Fibroblast of lung (primary cell): ENCODE measurements at places on chromosomes 5 and 9.

DNA sequence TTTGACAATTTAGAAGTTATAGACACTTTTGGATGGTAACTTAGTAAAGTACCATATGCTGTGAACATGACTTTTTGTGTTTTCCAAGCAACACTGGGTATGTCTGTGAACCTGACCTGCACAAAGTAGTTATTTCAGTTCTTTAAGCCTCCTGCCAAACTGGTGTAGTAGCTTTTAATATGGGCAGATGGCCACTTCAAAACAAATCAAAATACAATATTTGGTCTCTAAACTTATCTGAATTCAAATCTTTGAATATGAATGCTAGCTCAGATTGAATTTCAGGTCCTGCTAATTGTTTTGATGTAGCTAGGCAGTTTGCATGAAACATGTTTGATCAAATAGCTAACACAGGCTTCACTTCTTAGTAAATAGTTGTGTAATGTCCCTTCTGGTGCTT lies 1176.7 kb upstream of the CDH9 start:
- DNase-seq: no peak

DNA sequence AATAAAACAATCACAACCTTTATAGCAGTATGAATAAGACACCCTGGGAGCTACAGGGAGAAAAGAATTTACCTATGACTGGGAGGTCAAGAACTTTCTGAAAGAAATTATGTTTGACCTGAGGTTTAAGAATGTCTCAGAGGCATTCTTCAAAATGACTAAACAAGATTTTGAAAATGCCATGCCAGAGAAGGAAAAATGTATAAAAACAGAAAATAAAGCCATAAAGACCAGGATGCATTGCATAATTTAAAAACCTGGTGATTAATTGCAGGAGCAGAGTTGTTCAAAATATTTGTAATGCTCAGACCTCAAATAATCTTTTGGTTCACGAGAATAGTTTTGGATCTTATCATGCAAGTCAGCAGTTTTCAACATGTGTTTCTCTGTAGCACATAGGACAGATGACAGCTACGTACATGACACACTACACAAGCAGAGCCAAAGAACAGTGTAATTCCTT lies 954.7 kb upstream of the ARRDC3 start:
- peak; percentile 82 for DNase-seq

GRCh38 chr9:105142406-105143135 lies 101.9 kb upstream of the SLC44A1 start:
- DNase-seq: peak; percentile 90

DNA sequence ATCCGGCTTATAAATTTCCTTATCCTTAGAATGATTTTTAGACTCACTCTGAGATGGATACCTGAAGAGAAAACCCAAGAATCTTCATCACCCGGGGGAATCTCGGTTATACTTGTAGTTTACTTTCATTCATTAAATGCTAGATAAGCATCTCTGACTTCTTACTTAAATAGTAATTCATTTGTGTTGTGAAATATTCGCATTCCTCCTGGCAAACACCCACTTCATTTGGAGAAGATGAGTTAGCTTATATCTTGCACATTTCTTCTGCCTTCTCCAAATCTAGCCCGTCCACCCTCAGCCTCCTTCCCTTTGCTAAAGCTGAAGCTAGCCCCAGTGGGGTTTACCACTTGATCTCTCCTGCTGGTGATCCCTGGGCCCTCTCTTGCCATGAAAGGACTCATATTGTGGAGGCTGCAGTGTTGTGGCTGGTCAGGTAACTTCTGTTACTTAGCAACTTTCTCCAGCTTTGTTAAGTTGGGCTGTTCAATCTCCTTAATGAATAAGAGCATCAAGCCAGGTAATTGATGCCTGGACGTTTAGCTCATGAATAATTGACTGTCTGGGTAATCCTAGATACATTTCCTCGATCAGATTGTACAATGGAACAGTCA lies 11.3 kb upstream of the POU4F3 start:
- DNase-seq: no peak

- DNase-seq: peak; percentile 18
Observed at GRCh38 chr5:53067641-53068040, 41.9 kb downstream of the MOCS2 start.

DNA sequence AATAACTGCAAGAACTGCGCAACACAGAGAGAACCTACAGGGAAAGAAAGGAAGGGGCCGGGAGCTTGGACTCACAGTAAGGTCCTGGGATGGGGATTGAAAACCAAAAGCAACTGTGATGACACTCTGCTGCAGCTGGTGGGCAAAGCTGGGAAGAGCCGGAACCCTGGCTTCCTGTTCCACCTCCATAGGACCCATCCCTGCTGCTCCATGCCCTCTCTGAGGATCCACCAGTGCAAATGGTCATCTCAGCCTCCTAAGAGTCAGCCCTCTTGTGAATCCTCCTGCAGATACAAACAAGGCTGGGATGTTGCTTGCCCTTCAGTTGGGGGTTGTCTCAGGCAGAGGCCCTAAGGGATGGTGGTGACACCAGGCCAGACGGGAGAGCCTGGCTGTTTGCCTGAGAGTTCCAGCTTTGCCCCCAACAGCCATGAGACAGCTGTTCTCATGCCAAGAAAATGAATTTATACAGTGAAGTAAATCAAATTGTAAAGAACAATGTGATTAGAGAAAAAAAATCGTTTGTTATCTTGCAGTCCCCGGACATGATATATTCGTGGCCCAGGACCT lies 90.8 kb downstream of the TENT4A start:
- no peak for DNase-seq

DNA sequence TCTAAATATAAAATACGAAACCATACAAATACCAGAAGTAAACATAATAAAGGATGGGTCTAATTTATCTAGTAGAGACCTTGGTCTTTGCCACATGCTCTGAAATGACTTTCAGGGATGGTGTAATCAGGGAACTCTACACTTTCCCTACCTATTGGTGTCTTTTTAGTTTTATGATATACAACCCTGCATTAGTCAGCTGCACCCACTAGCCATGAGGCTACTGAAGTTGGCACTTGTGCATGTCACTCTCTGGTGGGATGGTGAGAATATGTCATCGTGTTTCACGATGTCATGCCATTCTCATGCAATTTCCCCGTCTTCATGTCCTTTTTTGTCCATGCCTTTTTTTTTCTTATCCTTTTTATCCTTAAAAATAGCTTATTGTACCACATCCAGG lies 234.9 kb upstream of the ACTBL2 start:
- no peak for DNase-seq

DNA sequence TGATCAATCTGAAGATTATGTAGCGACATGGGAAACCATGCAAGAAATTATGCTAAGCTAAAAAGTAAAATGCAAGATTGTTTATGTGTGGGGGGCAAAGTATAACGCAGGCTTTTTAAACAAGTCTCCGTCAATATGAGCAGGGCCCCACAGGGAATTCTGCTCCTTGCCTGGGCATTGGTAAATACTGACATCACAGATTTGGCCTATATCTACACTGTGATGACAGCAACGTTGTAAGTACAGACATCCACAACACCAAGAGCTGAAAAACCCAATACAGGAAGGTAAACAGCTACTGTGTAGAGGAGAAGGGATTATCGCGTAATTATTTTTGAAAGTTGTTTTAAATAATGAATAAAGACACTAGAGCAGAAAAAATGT lies 74.5 kb upstream of the SLC25A51 start:
- DNase-seq: no peak

DNA sequence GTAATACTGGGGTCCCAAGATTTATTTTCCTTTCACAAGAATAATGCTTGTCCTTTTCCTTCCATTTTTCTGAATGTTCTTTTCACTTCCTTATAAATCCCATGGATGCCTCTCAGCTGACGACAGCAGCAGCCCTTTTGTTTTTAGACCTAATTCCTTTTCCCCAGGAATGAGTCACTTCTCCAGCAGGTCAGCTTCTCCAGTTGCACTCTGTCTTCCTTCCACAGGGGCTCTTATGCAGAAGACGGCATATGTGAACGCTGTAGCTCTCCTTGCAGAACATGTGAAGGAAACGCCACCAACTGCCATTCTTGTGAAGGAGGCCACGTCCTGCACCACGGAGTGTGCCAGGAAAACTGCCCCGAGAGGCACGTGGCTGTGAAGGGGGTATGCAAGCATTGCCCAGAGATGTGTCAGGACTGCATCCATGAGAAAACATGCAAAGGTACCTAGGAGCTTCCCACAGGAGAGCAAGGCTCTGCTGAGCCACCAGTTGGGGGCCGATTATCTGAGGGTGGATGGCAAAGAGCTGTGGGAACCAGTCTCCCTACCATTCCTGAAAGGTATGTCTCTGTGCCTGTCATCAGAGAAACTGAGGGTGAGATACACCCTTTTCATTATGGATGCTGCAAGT lies 72.9 kb downstream of the RFK start:
- DNase-seq: peak; percentile 65

- no peak for DNase-seq
Observed at GRCh38 chr5:95075111-95075510, 209.8 kb downstream of the MCTP1 start.

DNA sequence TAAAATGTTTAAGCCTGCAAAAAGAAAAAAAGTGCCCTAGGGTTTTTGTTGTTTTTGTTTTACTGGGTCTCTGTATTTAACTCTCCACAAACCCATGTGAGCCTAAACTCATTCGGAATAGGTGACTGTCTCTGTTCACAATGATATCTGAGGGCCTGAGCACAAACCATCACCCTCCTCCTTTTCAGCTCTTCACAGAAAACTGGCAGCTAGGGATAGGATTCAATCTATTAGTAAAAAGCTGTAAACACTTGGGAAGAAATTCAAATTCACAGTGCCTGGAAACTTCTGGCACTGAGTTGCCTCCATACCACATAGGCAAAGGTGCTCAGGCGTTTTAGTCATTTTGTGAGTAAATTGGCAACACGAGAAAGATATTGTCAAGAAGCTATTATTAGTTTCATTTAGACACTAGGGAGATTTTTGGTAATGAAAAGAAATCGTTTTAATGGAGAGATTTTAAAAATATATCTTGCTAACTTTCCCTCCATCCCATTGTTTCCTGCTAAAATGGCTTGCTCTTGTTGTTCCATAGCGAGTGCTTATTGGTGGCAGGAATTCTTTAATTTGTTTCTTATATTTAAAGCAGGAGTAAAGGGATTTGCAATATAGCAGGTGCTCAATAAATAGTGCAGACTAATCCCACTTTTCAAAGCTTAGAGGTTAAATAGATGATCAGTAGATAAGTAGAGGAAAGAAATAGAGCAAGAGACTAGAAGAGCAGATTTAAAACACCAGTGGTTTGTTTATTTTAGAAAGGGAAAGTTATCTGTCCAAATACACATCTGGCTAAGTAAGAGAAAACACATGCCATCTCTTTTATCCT lies 9.7 kb downstream of the FOXD1 start:
- peak; percentile 28 for DNase-seq
